Liver (tissue), 10 donors: ENCODE measurements at places on chromosomes 16 and 17.
A peak's percentile ranks its signal among the peaks of the same experiment; 100 is the strongest.

GRCh38 chr17:47806026-47806912 is 15.3 kb downstream of the OSBPL7 start:
- DNase-seq: no peak

GRCh38 chr16:64882078-64882784 is 239.6 kb downstream of the CDH11 start:
- DNase-seq: no peak

DNA sequence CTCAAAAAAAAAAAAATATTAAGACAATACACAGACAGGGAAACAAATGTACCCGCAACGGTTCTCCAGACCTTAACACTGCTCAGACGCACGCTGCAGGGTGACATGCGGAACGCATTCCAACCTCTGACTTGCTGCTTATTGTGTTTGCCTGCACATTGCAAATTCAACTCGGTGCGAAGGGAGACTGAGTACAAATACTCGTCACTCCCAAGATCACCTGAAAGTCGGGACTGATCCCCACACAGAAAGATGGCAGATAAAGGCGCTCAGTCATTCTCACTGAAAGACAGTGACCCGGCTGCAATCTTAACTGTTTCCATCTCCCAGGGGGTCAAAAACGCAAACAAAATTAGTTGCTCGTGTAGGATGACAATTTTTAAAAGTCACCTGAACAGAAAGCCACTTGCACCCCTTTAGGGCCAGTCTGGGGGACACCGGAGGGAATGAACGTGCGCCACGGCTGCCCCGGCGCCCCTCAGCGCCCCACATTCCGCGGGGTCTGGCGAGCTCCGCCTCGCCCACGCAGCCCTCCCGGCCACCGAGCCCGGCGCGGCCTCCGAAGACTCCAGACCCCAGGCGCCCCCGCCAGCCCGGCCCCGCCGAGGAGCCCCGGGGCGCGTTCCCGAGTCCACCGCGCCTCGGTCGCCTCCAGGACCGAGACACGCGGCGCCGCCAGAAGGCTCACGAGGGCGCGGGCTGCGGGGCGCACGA is 589 bp downstream of the CLCN7 start:
- no peak for DNase-seq

DNA sequence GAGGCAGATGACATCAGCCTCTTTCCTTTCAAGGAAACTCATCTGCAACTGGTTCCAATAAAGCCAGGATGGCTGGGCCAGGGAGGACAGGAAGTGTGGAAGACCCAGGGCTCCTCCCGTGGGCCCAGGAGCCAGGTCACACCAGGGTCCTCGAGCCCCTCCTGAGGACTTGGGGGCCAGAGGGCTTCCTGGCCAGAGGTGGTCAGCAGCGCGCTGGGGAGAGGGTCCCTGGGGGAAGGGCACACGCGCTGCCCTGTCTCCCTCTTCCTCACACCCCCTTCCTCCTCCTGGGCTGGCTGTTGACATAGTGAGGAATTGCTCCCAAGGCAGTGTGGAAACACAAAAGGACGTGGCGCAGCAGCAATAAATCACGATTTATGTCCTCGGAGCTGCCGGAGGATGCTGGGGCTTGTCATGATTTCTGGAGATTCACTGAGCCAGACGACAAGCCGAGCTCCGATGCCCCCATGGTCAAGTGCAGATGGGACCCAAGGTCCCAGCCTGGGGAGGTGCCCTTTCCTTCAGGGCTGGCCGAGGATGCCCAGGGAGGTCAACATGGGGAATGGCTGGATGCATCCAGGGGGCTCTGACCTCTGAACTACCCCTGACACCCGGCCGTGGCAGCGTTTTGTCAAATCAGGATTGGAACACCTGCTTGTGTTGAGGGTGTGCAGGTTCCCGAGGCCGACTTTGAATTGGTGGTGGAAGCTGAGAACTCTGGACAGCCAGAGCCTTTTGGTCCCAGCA is 152.6 kb downstream of the IRF8 start:
- DNase-seq: no peak

- no peak for DNase-seq
Measured at GRCh38 chr17:35898283-35899070, 18.3 kb upstream of the CCL5 start.

DNA sequence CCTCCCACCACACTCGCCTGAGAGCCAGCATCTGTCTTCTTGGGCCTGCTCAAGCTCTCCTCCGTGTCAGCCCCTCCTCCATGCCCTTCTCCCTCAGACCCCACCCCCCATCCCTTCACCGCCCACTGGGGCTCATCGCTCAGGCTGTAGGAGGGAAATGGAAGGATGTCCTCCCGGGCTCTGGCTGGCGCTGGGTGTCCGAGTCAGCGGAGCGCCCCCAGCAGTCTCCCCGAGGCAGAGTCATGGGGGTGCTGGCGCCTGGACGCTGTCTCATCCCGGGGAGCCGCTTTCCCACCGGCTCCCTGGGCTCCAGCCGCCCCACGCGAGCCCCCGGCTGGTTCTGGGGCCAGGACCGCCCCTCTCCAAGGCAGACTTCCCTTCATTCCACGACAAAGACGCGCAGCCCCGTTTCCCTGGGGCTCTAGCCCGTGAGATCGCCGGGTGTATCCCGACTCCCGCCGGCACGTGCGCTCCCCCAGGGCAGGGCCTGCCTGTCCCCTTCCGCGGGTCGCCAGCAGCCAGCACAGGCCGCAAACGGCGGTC is 428 bp upstream of the ANTKMT start:
- DNase-seq: no peak

- no peak for DNase-seq
Measured at GRCh38 chr16:71954699-71955195, 45.5 kb downstream of the PKD1L3 start.

- DNase-seq: no peak
Measured at GRCh38 chr17:35298639-35299038, 55.8 kb downstream of the SLFN5 start.

DNA sequence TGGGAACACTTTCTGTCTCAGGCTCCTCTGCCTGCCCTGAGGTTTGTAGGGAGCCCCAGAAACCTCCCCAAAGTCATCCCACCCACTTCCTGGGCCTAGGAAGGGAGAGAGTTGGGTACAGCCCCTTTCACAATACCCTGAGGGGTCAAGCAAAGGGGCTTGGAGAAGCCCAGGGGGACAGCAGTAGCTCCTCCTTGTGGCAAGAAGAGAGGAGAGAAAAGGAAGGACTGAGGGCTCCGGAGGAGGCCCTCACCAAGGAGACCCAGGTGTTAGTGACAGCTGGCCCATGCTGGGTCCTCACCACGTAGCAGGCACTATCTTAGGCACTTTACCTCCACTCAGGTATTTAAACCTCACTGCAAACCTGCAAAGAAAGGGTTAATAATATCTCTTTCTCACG is 112.8 kb downstream of the IRX5 start:
- no peak for DNase-seq

DNA sequence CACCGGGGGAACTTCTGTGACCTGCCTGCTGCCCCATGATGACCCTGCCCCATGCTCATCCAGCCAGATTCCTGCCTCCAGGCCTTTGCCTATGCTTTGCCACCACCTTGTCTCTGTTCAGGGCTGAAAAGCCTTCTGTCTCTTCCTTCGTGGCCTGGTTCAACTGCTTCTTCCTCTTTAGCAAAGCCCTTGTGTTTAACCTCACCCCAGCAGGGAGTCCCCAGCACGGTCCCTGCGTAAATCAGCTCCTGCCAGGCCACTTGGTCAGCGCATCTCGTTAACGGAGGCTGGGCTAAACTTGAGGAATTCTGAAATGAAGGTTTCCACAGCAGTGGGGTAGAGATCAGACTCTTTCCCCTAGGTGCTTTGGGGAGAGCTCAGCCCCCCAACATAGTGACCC is 16.1 kb upstream of the KCNJ12 start:
- no peak for DNase-seq

DNA sequence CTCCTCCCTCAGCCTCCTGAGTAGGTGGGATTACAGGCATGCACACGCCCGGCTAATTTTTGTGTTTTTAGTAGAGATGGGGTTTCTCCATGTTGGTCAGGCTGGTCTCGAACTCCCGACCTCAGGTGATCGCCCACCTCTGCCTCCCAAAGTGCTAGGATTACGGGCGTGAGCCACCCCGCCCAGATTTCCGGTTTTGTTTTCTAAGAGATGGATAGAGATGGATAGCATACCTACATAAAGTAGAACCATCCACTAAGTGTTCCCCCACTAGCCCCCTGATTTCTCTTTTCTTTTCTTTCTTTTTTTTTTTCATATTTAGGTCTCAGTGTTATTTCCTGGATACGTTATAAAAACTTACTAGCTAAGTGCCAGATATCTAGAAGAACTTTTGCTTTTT is 2.0 kb downstream of the WSB1 start:
- DNase-seq: no peak

GRCh38 chr17:37187262-37187661 is 188.5 kb upstream of the C17orf78 start:
- no peak for DNase-seq

DNA sequence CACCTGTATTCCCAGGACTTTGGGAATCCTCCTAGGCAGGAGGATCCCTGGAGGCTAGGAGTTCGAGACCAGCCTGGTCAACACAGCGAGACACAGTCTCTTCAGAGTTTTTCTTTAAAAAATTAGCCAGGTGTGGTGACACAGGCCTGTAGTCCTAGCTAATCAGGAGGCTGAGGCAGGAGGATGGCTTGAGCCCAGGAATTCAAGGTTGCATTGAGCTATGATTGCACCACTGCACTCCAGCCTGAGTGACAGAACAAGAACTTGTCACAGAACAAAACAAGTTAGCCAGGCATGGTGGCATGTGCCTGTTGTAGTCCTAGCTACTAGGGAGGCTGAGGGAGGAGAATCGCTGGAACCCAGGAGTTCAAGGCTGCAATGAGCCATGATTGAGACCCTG is 24.8 kb downstream of the ANKRD40 start:
- no peak for DNase-seq

GRCh38 chr16:50509521-50510341 is 38.5 kb upstream of the NKD1 start:
- peak; percentile 49 for DNase-seq

GRCh38 chr17:3033248-3033640 is 30.2 kb downstream of the OR1D5 start:
- DNase-seq: no peak

GRCh38 chr16:84048270-84048669 is 5.7 kb upstream of the SLC38A8 start:
- DNase-seq: no peak
